Amygdala (tissue), 56 donors: ENCODE measurements at places on chromosomes 12 and 14.

GRCh38 chr12:98591209-98591608, 2.3 kb upstream of the SLC25A3 start:
- no peak for DNase-seq

DNA sequence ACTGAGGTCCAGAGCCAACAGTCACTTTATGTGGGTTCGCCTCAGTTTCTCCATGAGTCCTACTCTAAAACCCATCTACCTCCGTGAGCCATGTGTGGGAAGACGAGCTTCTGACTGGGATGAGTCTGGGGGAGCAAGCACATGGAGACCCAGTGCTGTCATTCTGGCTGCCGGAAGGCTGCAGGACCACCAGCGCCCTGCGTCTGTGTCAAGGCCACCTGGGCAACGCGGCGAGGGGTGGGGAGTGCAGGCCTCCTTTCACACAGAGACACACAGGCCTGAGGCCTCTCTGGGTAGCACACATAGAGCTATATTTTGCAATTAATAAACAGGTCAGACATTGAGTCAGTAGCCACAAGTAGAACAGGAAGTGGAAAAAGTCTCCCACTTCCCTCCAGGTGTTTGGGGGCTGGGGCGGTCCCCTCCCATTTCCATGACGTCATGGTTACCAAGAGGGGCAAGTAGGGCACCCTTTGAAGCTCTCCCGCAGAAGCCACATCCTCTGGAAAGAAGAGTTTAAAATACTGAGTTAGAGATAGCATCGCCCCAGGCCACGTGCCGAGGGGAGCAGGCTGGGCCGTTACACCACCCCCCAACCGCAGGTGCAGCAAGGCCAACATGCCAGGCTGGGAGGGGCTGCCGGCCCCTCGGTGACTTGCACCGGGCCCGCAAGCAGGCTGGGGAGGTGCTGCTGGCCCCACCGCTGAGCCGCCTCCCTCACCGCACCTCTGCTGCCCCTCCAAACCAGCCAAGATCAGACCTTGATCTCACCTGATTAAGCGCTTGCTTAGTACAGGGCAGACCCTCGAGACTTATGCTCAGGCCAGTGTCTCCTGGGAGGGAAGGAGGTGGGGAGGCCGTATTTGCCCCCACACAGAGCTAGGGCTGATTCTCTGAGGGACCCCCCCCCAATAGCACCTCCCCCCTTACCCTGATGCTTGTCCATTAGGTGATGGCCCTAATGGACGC, 32.7 kb downstream of the DAD1 start:
- no peak for DNase-seq

- no peak for DNase-seq
Measured at GRCh38 chr14:69719501-69719951, 47.4 kb upstream of the SRSF5 start.

DNA sequence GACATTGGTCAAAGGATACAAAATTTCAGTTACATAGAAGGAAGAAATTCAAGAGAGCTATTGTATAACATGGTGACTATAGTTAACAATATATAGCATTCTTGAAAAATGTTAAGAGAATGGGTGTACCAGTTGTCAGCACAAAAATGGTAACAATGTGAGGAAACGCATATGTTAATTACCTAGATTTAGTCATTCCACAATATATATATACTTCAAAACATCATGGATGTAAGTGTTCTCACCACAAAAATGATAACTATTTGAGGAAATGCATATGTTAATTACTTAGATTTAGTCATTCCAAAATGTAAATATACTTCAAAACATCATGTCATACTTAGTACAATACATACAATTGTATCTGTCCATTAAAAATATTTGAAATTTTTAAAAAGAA, 540.4 kb upstream of the MGAT4C start:
- no peak for DNase-seq

DNA sequence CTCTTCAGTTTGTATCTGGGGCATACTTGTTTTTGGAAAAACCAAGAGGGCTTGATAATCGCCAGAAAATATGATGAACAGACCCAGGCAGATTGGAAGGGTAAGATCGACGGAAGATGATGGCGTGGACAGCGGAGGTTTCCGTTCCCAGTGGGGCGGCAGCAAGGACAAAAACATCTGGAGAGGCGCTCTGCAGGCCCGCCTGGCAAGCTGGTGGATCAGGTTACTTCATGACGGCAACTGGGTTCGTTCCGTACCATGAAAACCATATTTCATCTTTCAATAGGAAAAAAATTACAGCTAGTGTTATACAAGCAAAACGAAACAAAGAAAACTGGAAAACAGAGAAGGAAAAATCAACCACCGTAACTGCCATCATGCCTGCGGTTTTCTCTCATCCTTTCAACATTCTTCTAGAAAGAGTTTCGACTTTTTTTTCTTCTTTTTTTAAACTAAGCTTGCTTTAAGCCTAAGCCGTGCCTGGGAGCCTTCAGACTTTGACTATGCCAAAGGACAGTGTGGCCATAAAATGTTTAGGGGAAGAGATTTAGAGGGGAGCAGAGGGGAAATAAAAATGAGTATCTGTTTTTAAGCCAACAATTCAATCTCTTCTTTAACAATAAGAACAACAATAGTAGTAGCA, 210.5 kb downstream of the FOXN3 start:
- DNase-seq = no peak
